ENCODE measurements at places on chromosomes 6 and 20.

DNA sequence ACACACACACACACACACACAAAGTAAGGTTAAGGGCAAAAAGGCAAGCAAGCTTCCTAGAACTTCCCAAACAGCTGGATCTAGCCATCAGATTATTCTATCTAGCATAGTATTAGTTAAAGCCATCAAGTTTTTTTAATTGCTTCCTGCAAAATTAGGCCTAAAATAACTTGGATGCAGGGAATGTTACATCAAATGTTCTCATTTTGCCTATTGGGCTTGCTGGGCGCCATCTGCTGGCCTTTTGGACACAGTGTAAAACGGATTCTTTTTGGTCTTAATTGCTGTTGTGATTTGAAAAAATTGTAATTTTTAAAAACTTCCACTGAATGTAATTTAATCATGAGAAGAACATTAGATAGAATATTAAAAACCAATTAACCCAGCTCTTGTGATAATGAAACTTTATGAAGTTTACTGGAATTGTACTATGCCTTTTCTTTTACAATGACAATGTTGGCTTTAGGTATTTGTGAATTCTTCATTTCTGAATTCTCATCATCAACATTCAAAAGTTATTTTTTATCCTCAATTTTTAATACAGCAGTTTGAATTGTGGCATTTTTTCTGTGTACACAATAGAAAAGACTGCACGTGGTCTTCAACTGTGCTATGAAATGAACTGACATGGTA lies 6.8 kb downstream of the MKKS start:
- peak; percentile 63 for DNase-seq

DNA sequence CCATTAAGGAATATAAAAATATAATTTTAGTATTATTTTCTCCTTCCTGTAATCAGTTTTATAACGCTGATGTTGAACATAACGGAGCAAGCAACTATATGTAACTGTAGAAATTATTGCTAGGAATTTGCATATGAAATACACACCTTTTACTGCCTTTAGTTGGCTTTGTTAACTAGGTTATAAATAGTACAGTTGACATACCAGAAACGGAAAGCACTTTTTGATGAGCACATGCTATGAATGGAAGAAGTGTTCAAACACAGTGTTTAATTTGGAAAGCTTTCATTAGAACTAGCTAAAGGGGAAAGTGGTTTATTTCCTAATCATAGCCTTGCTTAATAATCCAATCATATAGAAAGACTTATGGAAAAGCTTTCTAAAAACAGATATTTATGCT lies 25.3 kb upstream of the BEND3 start:
- DNase-seq, result no peak

DNA sequence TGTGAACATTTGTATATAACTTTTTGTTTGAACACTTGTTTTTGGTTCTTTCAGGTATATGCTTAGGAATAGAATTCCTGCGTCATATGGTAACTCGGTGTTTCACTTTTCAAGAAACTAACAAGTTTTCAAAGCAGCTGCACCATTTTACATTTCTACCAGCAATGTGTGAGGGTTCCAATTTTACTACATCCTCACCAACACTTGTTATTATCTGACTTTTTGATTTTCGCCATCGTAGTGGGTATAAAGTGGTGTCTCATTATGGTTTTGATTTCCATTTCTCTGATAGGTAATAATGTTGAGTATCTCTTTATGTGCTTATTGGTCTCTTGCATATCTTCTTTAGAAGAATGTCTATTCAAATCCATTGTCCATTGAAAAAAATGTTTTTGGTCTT lies 39.6 kb upstream of the MROH8 start:
- DNase-seq, result no peak

- DNase-seq, result no peak
Observed at GRCh38 chr6:69784595-69785377, 12.0 kb downstream of the LMBRD1 start.

GRCh38 chr6:9224539-9224938 lies 789.2 kb upstream of the SLC35B3 start:
- DNase-seq, result no peak

GRCh38 chr6:87590990-87591389 lies 1.1 kb downstream of the ORC3 start:
- DNase-seq, result no peak

DNA sequence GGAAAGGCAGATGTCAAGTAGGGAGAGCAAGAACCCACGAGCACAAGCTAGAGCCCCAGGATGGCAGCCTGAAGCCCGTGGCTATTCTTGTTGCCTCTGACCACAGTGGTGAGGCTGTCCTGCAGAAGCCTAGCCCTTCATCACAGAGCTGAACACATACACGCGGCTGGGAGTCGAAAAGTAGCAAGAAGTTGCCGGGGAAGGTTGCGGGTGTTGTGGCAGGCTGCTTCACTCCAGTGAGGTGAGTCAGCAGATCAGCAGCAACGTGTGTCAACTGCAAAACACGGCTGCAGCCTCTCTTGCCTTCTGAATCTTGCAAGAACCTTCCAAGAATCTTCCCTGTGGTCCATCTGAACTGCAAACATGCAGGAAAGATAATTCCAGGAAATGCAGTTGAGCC lies 10.6 kb upstream of the STX16 start:
- no peak for DNase-seq

GRCh38 chr6:79230149-79230548 lies 4.3 kb downstream of the HMGN3 start:
- no peak for DNase-seq

DNA sequence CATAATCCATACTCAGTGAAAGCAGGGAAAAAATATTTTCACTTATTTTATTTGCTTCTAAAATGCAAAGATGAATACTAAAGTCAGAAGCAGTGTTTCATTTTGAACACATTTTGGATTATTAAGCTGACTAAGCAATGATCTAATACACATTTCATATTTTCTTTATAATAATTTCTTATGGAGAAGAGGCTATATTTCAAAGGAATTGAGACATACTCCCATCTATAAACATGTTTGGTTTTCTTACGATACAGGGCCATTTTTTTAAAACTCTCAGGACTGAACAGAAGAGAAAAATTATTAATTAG lies 26.9 kb upstream of the VAPB start:
- no peak for DNase-seq

GRCh38 chr6:160160929-160161646 lies 39.5 kb downstream of the SLC22A1 start:
- DNase-seq, result no peak

DNA sequence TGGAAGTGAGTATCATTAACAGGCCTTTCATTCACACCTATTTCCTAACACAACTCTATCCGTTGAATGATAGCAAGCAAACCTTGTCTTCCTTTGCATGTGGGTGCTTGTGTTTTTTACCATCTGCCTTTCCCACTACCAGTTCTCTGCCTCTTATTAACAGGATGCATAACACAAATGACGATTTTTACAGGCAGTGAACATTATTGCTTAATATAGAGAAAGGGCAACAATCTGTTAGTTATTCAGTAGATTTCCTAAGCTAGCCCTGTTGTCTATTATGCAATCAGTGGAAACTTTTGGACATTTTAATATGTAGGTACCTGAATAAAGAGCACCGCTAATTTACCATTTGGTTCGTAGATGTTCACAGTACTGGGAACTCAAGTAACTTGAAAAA lies 348.8 kb upstream of the PLCB4 start:
- DNase-seq, result no peak

GRCh38 chr20:1273366-1273765 lies 7.3 kb downstream of the SNPH start:
- peak; percentile 47 for DNase-seq

DNA sequence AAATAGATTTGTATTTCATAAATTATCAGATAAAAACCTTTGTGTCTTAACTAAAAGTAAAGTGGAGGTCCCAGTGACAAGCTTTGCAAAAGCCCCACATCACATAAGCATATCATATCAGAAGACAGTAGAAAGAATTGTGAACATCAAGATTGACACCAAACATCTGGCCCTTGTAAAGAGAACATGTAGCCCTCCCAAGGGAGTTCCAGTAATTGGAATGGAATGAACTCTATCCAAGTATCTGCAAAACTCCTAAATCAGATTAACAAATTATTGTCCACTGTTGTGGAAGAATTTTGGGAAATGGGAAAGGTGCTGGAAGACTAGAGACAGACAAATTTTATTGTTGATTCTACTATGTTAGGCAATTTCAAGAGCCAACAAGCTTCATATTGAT lies 268.8 kb downstream of the KCNQ5 start:
- DNase-seq, result no peak

DNA sequence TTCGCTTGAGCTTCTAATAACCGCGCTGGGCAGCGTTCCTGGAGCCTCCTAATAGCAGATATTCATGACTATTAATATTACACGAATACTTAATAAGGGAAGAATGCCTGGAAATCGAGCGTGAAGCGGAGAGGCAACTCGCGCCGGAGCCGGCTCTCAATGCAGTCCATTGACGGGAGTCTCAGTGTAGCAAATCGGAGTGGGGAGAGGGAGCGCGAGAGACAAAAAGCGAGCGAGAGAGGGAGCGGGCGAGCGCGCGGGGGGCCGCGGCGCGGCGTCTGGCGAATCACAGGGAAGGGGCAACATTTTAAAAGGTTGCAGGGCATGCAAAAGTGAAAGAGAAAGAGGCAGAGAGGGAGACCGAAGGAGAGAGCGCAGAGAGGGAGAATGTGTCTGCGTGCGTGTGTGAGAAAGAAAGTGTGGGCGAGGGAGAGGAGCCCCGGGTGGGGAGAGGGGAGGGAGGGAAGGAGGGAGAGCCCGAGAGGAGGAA lies 2.9 kb downstream of the TFAP2A start:
- DNase-seq, result peak; percentile 94

- no peak for DNase-seq
Observed at GRCh38 chr6:137070303-137070702, 25.5 kb upstream of the IL20RA start.

All from Caki2 (cell line).